ENCODE measurements at places on chromosomes 3 and 15.

DNA sequence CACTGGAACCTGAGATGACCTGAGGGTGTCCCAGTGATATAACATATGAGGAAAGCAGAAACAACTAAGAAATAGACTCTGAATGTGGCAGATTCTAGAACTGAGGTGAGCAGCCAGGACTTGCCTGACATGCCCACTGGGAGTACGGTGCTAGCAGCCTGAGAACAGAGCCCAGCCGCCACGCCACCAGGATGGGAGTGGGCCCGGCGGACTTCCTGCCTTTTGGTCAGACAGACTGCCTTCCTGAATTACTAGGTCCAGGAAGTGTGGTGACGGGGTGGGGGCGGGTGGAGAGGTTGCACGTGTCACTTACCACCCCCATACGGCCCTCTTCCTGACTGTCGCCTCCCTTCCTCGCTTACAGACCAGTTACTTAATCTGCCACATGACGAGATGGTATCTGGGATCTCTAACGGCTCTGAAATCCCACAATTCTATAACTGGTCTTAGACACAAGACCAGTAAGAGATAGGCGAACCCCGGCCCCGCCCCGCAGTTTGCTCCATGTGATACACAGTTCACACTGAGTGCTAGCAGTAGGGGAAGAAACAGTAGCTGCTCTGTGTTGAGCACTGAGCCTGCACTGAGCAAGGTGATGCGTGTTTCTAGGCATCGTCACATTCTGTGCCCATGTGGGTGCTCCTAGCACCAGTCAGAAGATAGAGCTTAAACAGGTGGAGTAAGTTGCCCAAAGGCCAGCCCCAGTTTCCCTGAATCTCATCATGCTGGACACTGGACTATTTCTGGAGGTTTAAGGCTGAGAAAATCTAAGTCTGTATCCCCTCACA lies 95.7 kb downstream of the CPN2 start:
- peak; percentile 99 for DNase-seq

DNA sequence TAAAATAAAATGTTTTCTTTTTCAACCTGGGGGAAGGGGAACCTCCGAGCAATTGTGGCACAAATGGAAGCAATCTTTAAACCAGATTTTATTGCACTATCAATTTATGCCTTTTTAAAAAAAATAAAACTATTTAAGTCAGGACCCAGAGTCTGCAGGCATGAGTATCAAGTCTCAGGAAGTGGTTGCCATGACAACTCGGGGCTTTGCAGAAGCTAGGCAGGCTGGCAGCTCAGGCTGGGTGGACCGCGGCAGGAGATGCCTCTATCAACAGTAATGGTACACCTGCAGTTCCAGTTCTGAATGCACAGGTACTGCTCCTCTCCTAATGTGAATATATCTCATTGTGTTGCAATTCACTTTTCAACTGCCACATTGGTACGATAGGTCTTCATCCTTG lies 447.7 kb downstream of the GABRG3 start:
- DNase-seq = no peak

DNA sequence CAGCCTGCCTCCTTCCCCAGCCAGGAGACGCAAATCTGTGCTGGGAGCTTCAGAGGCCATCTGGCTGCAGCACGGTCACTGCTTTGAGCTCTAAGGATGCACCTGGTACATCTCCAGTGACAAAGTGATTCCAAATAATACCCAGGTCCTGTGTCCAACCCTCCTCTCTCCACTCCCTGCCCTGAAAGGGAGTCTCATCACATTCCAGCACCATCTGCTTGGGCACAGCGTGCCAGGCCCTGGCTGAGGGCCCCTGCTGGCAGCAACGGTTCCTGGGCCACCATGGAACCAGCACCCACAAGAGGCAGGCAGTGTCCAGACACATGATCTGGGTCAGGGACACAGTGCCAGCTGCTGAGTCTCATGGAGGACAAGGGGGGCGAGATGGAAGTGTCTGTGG lies 81.3 kb downstream of the MTHFS start:
- no peak for DNase-seq

- no peak for DNase-seq
Observed at GRCh38 chr15:63369296-63369695, 12.3 kb downstream of the CA12 start.
